NCI-H748 treated with DMSO at 0.1 percent for 48 hours (cell line): ENCODE measurements at places on chromosomes 3 and 15.

DNA sequence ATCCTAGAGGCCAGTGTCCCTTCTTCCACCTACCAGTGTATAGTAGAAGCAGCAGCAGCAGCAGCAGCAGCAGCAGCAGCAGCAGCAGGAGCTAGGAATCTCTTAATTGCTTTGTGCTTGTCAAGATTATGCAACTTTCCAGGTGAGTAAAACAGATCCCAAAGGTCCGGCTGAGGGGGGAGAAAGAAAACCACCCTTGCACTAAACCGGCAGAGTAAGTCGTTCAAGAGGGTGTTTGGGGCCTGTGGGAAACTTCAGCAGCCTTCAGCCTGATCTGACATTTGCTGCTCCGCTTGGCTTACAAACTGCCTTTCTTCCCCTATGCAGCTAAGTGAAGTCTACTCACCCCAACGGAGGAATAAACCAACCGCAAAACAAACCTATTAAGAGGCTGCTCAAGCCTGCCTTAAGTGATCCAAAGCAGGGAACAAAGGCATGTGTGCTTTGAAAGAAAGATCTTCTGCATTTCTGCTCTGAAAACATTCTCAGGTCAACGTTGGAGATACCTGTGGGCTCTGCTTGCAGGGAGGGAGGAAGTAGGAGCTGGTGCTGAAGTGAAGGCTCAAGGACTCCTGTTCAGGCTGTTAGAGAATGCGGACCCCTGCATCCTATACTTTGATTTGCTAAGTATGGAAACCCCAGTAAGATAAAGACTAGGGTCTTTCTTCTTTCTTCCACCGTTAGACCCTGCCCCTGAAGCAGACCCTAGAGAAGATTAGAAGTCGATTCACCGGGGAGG, 35.7 kb upstream of the DLG1 start:
- no peak for DNase-seq

DNA sequence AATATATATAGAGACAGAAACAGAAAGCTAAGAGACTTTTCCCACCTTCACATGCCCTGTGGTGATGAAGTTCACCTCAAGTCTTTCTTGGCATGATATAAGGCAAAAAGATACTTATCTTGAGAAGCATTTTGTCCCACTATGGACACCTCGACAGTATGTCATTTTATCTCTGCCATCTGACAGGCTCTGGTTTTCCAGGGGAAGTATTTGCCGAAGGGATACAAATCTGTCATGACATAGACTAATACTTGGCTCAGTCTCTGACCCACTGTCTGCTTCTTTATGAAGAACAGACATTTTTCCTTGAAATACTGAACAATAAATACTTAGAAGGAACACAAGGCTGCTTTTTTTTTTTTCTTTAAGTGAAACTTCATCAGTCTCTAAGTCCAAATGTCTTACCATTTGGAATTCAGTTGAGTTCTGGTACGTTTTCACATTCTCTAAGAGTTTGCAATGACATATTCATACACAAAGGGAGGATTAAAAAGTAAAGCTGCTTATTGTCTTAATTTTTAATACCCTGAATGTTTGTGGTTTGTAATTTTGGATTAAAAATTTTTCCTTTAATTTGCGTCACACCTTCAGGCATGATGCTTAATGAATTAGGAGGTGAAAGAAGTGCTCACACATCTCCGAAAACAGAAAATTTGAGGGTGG, 87.8 kb upstream of the LMOD3 start:
- no peak for DNase-seq

- no peak for DNase-seq
Measured at GRCh38 chr3:139434764-139435307, 41.5 kb downstream of the RBP2 start.

- no peak for DNase-seq
Measured at GRCh38 chr15:31293655-31294054, 33.0 kb upstream of the KLF13 start.

- no peak for DNase-seq
Measured at GRCh38 chr15:55959744-55960447, 33.5 kb downstream of the NEDD4 start.
